IPS-NIHi11 (cell line): ENCODE measurements at places on chromosomes 12 and 14.

- peak; percentile 94 for DNase-seq
Observed at GRCh38 chr14:104794099-104794498, 1.4 kb downstream of the AKT1 start.

GRCh38 chr12:46491548-46491947 lies 119.0 kb upstream of the SLC38A2 start:
- no peak for DNase-seq

DNA sequence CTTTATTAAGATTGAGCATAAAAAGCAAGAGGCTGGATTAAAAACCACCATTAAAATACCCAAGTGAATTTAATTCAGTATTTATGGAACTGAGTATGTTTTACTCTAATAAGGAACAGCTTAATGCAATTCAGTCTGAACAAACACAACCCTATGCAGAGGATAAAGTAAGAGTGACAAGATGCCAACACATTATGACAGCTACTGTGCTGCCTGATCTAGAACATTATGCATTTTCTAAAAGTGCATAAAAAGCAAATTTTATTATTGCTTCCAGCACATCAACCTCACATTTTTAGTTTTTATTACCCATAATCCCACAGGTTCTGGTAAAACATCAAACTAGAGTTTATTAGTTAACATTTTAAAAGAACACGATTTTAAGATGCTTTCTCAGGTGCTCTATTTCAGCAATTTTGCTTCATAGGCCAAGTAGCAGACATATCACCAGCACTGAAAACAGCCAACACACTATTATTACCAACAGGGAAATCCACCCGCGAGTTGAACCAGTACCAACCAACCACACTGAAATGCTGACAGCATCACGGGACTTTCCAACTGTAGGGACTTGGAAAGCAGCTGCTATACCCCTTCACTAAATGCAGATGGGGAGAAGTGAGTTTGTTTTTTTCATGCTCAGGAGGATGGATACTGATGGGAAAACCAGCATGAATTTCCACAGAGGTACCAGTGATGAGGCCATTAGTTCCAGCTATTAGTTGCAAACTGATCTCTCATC lies 372.1 kb downstream of the KCNH5 start:
- no peak for DNase-seq

- DNase-seq: no peak
Observed at GRCh38 chr12:124171231-124171979, 123.5 kb upstream of the RFLNA start.

- no peak for DNase-seq
Observed at GRCh38 chr14:81192594-81192993, 28.2 kb downstream of the GTF2A1 start.

GRCh38 chr12:69070319-69071090 lies 137.5 kb upstream of the CPM start:
- DNase-seq: peak; percentile 75

DNA sequence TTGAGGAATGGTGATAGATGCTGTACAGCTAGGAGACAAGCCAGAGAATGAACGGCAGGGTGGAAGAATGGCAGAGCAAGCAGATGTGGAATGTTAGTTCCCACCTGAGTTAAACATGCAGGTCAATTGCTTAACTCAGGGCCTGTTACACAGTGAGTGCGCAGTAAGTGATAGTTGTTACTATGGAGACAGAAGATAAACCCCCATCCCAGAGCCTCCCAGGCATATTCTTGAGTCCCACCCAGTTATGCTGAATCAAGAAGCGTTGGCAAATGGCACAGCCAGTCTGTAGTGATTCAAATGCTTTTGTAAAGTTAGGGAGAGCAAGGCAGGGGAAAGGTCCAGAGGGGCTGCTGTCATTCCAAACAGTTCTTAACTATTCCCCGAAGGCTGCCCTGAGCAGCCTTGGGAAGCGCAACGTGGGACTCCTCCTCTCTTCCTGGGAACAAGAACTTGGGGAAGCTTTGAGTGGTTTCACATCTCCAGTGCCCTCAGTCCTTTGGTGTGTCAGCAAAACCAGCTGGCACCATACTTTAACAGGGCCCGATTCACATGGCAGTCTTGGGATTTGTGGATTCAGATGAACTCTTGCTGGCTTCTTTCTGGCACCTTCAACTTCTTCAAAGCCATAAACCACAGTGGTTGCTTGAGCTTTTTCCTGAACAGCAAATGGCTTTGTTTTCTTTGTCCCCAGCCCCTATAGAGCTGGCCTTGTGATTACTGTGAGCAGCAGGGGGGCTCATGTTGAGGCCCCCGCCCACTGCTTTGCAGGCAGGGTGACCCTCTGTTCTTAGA lies 66.4 kb downstream of the PPM1A start:
- DNase-seq: no peak

DNA sequence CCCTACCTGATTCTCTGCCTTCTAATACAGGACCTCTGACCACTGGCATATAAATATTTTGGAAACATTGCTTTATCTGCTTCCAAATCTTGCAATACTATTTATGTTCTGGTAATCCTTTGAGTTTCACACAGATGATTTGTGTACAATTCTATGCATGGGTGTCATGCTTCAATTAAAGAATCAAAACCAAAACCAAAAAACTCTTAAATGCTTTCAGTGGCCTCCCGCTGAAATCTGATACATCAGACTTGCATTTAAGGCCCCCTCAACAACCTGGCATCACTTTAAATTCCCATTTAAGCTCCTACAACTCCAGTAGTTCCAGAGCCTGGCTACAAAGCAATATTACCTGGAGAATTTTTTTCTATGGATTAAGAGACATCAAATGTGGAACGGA lies 221.7 kb upstream of the NAV3 start:
- DNase-seq: no peak

DNA sequence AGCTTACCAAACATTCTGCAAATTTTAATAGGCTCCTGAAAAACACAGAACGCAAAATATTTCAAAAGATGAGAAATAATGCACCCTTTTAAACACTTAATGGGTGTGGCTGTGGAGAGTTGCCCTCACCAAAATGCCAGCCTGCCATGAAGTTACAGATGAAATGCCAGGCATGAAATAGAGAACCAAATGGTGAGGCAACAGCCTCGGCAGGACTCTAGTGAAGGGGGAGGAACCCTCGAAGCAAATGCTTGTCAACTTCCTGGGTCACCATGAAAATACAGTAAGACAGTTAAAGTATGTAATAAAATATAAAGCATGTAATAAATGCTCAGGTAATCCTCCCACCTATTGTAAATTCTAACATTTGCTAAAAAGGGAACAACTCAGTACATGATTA lies 24.1 kb downstream of the DUSP16 start:
- DNase-seq: no peak

GRCh38 chr12:10364815-10365622 lies 24.8 kb downstream of the KLRK1 start:
- DNase-seq: peak; percentile 59

- DNase-seq: no peak
Observed at GRCh38 chr12:5884866-5885265, 60.2 kb downstream of the ANO2 start.

- DNase-seq: no peak
Observed at GRCh38 chr12:117046425-117046824, 52.8 kb downstream of the TESC start.

DNA sequence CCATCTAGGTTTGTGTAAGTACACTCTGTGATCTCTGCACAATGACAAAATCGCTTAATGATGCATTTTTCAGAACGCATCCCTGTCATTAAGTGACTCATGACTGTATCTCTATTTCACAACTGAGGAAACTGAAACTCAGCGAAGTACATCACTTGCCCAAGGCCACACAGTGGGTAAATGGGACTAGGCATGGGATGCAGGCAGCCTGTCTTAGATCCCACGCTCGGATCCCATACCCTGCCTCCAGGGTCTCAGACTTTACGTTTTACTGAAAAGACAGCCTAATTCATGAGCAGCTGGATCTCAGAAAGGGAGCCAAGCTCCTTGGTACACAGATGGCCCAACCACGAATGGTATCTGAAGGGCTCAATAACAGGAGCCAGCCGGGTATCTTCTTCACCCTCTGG lies 2.4 kb upstream of the MLEC start:
- DNase-seq: no peak

- DNase-seq: no peak
Observed at GRCh38 chr12:946631-947030, 2.9 kb downstream of the RAD52 start.

DNA sequence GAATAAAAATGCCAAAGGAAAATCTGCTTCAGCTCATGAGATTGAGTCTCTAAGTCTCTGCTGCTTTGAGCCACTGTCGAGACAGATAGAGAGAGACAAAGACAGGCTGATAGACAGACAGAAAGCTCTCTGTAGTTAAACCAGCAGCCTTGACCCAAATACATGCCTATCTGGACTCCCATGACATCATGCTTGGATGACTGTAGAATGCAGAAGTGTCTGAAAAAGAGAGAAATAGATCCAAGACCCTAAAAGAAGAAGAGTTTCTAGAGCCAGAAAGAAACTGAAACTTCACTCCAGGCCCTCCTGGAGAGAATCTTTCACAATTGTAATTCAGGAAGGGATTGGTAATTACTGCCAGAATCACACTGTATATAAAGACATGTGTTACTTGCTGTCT lies 122.6 kb upstream of the PLXNC1 start:
- DNase-seq: no peak

- DNase-seq: no peak
Observed at GRCh38 chr14:87990682-87991081, 2.3 kb downstream of the GALC start.

DNA sequence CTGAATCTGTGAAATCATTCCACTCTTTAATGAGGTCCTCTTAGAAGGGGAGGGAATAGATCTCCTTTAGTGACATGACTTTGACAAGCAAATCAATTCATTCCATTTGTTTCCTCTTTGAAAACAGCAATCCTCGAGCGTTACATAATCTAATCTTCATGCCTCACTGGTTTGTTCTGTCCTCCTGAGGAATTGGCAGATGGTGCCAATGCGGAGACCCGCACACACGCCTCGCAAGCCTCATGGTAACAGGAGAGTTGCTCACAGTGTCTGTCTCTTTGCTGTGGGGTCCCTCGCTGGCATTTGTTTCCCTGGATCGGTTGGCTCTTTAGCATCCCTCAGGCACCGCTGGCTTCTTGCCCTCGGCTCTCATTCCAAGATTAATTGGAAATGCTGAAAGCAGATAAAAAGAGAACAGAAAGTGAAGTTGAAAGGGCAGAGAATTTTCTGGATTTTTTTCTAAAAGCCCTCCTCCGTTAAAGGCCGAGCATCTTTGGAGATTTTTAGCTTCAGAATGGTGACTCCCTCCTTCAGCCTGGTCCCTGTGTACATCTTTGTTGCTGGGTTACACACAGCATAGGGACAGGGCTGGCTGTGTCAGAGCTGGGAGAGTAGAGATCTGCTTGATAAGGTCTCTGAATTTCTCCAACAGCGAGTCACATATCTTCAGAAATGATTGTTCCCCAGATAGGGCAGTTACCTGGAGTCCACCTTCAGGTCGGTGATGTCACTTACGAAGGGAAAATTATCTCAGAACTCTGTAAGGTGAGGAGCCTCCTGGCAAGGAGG lies 10.1 kb upstream of the CABP1 start:
- DNase-seq: no peak

GRCh38 chr12:76762601-76762980 lies 1.3 kb upstream of the ZDHHC17 start:
- peak; percentile 39 for DNase-seq

- no peak for DNase-seq
Observed at GRCh38 chr12:28130625-28131598, 59.3 kb upstream of the CCDC91 start.

- no peak for DNase-seq
Observed at GRCh38 chr12:122117979-122118378, 39.4 kb downstream of the MLXIP start.

DNA sequence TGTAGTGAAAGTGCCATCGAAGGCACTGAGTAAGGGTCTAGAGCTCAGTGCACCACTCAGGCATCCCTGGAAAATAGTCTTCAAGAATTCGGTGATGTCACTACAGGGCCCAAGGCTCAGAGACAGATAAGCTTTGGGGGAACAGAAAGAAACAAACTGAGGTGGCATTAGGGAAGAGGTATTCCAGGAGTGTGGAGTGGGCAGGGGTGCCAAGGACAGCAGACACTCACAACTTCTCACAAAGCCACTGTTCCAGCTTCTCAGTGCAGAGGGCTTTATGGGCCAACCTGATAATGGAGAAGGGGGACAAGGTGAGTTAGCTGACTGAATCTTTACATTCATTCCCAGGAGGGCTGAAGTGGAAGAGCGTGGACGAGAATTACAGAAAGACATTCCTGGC lies 2.1 kb downstream of the LALBA start:
- DNase-seq: no peak

DNA sequence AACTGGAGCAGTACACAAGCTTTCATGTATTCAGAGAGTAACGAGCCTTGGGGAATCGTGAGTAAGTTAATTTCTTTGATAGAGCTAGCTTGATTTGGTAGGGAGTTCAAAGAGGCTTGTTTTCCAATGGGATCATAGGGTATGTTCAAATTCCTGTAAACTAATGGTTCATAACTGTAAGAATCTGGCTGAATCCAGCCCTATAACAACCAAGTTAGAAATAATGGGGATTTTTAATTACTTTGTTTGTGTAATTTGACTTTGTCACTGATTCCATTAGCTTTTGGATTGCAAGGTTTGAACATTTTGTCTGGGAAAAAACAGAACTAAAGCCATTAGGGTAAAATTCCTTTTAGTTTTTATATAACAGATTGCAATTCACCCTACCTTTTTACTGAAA lies 94.0 kb downstream of the WNK1 start:
- DNase-seq: no peak

DNA sequence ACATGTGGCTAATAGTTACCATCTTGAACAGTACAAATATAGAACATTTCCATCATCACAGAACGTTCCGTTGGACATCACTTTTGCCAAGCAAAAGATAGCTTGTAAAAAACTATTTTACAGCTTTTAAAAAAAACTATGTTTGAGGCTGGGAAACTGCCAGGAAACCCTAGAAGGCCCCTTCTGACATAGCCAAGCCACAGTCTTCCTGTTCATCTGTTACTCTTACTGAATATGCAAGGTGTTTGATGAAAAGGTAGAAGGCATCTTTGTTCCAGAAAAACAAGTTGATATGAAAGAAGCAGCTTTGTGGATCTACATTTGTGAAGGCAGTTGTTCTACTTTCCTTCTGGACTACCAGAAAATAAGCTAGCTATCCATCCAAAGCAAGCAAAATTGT lies 23.6 kb upstream of the WNK1 start:
- no peak for DNase-seq

DNA sequence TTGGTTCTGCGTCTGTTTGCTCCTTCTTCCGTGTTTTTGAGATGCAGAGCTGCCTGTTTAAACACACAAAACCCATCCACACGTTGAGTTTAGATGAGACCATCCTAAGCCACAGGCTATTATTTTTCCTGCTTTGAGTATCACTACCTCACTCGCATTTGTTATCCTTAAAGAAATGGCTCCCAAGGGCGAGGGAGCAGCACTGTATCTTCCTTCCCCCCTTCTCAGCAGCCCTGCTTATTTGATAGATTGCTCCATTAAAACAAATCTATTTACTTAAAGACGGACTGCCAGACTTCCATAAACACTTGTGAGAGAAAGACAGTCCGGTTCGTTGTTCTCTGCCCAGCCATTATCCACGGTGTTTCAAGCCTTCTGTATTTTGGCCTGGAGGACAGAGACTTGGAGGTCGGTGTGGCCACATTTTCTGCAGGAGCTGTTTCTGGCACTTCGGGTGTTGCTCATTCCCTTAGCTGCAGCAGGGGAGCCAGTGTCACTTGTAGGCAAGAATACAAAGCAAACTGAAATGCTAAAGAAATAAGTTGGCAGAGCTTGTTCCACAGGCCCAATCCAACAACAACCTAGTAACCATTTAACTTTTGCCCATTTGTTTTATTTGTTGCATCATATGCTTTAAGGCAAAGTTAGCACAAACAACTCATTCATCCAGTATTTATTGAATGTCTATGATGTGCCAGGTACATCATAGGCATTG lies 275.4 kb downstream of the TTC6 start:
- no peak for DNase-seq

GRCh38 chr14:99191395-99192027 lies 80.5 kb downstream of the BCL11B start:
- DNase-seq: no peak
